SJSA1 (cell line): ENCODE measurements at places on chromosomes 5 and 9. TPM values are rescaled to one million over a fixed set of nuclear protein-coding genes. Genes with fewer than 3 reads are reported as not detected.

Gene LURAP1L
- 0.31 TPM in 1 of 2 replicates, not detected in the other for total RNA-seq

- H3K4me3 ChIP-seq: no peak overlapping the region
- H3K4me1 ChIP-seq: peaks cover 28% of the 10 kb centered on the region
- no peak overlapping the region for H3K27ac ChIP-seq
- DNase-seq: no peak
These were observed 148.0 kb downstream of the MEF2C start for GRCh38 chr5:88734983-88735382.

DNA sequence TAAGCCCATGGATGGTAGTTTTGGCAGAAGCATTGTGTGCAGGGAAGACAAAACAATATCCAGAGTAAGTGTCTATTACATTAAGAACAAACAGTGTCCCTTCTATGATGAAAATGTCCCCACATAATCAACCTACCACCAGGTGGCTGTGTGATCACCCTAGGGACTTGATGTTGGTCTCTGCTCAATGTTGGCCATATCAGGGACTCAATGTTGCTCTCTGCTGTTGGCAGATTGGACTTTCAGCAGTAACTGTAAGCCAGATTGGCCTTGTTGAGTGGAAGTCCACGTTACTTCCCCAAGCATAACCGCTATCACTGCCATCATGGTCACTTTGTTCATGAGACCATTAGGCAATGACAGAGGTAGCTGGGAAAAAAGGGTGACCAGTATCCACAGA is 52.8 kb upstream of the PRSS3 start:
- DNase-seq: no peak
- no peaks in the 10 kb centered on the region for H3K36me3 ChIP-seq
- H3K4me3 ChIP-seq: no peak overlapping the region
- no peaks in the 10 kb centered on the region for H3K27me3 ChIP-seq
- H3K4me1 ChIP-seq: no peaks in the 10 kb centered on the region
- no peak overlapping the region for H3K27ac ChIP-seq

Gene ASTN2
- total RNA-seq: 1.3 and 1.8 TPM in 2 replicates

GRCh38 chr5:139265001-139265400 is 28.5 kb upstream of the MATR3 start:
- peaks cover 6% of the 10 kb centered on the region for H3K4me1 ChIP-seq
- no peaks in the 10 kb centered on the region for H3K27me3 ChIP-seq
- no peaks in the 10 kb centered on the region for H3K36me3 ChIP-seq
- H3K4me3 ChIP-seq: no peak overlapping the region
- H3K27ac ChIP-seq: no peak overlapping the region
